Mucosa of descending colon (tissue), 3 donors: ENCODE measurements at places on chromosomes 2 and 18. TPM values are rescaled to one million over a fixed set of nuclear protein-coding genes. Genes with fewer than 3 reads are reported as not detected.

DNA sequence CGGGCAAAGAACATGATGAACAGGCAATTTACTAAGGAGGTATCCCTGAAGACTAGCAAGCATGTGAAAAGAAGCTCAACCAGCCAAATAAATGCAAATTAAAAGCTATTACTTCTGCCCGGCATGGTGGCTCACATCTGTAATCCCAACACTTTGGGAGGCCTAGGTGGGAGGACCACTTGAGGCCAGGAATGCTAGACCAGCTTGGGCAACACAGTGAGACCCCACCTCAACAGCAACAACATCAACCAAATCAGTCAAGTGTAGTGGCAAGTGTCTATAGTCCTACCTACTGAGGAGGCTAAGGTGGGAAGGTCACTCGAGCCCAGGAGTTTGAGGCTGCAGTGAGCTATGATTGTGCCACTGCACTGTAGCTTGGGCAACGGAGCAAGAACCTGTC is 139.1 kb downstream of the MEP1B start:
- no peak for DNase-seq

The ARHGEF33 gene
- 0.29 TPM for total RNA-seq

- DNase-seq = no peak
These were observed 29.7 kb upstream of the COL3A1 start for GRCh38 chr2:188944442-188944841.

DNA sequence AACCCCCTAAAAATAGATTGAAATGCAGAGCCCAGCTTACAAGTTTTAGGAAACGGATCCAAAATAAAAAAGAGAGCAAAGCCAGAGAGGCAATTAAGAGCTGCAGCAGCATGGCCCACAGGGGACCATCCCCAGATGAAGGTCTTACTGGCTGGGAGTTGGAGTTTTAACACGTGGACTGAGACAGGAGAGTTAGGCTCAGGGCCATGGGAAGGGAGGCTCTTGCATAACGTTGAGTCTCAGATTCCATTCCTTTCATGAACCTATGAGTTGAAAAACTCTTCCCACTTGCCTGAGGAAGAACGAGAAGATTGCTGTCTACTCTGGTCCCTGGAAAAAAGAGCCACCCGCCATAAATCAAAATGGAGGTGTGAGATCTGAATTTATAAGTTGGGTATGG is 101.8 kb upstream of the NDUFV2 start:
- DNase-seq = no peak

DNA sequence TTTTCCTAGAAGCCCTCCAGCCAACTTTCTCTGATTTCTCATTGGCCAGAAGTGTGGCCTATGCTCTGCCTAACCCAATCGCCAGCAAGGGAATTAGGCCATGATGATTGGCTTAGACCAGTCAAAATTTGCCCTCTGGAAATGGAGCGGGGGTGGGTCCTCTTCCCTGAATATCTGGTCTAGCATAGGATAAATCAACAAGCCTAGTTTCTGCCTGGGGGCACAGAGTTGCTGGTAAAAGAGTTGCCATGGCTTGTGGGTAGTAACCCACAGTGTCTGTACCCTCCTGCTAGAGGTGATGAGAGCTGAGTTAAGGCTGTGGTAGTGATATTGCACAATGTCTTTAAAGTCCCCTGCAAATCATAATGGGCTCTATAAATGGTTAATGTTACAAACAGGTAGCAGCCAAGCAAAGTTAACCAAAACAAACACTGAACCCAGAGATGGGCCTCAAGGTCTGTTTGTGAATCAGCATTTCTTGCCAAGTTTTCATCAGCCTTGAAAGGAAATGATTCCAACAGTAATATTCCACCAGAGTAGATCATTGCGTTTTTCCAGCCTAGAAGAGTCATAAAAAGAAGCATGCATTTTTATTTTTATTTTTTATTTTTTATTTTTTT is 19.3 kb downstream of the GALM start:
- no peak for DNase-seq

DNA sequence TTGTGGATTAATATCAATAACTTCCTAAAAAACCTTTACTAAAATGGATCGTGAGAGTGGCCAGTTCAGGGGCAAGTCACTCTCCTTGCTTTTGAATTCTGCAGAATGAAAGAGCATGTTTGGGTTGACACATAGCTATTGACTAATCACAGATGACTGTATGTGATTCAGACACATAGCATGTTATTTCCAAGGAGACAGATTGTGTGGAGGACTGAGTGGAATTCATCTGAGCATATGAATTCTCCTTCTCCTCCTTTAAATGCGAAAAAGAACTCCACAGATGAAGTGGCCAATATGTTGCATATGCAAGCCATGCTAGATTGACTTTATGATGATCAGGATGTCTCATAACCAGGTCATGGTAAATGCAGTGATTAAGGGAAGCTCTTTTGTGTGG is 249.4 kb upstream of the FAM98A start:
- DNase-seq = no peak

DNA sequence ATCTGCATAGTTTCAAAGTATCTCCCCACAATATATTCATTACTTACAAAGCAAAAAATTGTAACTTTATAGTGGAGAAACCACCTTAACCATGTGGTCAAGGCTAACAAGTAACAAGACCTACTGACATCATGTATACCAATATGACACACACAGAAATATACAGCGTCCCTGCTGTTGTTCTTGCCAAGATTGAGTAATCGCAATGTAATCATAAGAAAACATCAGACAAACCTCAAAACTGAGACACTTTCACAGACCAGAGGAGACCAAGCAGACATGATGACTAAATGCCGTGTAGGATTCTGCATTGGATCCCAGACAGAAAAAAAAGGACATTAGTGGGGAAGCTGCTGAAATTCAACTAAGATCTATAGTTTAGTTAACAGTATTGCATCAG is 123.0 kb downstream of the ACAA2 start:
- no peak for DNase-seq

DNA sequence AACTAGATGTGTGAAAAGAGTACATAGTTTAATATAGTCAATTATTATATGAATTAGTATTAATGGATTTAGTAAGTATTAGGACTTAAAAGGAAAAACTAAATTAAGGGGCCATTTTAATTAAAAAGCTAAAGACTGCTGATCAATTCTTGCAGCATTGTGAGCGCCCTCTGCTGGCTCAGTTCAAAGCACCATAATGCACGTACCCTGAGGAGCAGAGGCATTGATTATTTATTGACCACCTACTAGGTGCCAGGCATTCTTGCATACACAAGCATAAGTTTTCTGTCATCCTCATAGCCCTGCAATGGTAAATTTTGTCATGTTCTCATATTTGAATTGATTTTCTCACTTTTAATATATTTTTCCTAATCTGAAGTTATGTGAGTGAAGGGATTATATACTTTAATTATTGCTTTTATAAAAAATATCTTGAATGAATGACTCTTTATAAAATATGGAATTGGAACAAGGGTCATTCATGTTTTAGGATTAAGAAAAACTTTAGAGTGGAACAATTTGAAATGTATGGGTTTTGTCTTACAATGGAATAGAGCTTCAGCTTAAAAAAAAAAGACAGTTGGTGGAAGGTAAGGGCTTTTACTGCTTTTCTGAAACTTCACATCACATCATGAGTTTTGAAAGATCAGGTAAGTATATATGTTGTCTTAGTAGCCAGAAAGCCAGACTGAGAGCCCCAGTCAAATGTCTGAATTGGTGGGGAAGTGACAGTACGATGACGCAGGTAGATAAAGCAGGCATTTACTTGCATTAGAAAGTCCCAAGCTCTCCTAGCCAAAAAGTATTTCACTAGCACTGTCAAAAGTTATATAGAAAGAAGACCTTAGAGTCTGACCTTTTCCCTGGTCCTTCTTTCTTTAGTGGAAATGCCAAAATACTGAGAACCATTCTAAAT is 9.7 kb downstream of the ITGA4 start:
- DNase-seq = peak; percentile 72

DNA sequence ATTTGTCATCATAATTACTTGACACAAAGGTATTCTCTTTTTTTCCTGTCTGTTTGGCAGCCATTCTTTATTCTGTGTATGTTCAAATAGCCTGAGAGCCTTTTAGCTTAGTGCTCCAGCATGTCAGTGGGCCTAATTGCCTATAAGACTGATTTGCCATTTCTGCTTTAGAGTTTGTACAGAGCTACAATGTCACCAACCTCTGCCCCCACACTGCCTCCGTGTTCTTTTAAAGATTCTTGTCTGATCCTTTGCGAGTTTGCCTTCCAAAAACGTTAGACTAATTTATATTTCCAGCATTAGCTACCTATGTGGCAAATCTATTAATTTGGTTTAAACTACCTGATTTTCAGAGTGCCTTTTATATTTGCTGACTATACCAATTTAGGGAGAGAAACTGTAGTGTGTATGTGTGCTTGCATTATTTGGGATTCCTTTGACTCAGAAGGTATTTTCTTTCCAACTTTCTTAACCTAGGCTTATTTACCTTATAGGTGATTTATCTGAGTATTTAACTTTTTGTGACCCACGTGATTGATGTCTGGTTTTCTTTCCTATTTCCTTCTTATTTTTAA is 70.8 kb downstream of the FAM117B start:
- no peak for DNase-seq

The ZC3H6 gene
- total RNA-seq = 8.8 TPM

DNA sequence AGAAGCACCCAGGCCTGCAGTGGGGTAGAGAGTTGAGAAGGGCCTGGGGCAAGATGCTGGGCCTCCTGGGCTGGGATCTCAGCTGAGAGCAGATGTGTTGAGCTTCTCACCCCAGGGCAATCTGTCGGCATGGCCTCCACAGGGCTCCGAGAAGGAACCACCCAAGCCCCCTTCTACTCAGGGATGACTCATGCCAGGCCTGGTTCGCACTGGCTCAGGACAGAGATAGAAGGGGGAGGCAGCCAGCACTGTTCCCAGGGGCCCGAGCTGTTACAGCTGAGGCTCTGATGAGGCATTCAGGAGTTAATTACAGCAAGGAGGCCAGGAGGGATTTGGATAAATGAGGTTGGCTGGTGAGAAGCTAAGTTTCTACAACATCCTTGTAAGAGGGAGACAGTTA is 62.5 kb downstream of the CENPO start:
- no peak for DNase-seq
